Occipital lobe (tissue), 3 donors: ENCODE measurements at places on chromosomes 11 and 22. TPM values are rescaled to one million over a fixed set of nuclear protein-coding genes. Genes with fewer than 3 reads are reported as not detected.
A peak's percentile ranks its signal among the peaks of the same experiment; 100 is the strongest.

GRCh38 chr11:20037396-20038153 lies 122.7 kb downstream of the DBX1 start:
- no peak for DNase-seq

- no peak for DNase-seq
These were observed 184.0 kb downstream of the TBC1D22A start for GRCh38 chr22:46946383-46946962.

GRCh38 chr11:71371674-71372069 lies 76.5 kb downstream of the DHCR7 start:
- no peak for DNase-seq

- no peak for DNase-seq
These were observed 4.4 kb downstream of the RBX1 start for GRCh38 chr22:40955571-40955970.

DNA sequence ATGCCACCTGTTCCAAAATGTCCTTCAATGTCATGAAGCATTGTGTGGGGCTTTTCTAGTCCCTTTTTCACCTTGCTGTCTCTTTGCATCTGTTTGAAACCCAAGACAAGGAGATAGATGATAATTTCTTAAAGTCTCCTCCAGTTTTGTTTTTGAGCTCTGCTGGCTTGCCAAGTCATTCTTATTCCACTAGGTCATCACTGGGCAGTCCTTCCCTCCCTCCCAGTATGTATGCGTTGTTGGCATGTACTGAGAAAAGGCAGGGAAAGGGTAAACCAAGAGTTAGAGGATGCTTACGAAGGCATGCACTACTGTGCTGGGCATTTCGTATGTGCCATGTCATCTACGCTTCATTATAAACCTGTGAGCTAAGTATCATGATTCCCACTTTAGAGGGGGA lies 78.6 kb downstream of the PARVA start:
- no peak for DNase-seq

- DNase-seq, result no peak
These were observed 35.2 kb downstream of the KIRREL3 start for GRCh38 chr11:126965331-126965730.

GRCh38 chr11:103077554-103077953 lies 14.4 kb downstream of the DCUN1D5 start:
- no peak for DNase-seq

DNA sequence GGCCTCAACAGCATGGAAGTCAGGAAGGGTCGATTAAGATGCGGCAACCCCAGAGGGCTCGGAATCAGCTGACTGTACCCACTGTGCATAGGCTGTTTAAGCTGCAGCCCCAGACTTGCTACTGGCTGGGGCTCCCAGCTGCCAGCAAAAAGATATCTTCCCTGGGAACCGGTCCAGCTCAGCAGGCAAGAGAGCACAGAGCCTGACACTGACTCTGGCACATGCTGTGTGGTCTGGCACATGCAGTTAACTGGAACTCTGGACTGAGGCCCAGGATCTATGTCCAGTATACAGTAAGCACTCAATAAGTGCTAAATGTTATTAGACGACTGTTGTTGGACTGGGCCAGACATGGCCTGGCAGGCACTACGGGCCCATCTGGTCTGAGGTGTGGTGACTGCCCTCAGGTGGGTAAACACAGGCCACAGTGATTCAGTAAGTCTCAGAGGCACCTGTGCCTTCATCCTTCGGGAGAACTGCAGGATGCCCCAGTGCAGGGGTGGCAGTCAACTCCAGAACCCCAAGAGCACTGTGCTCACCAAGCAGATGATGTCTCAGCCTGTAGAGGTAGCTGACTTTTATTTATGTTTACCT lies 87.6 kb downstream of the LARGE1 start:
- DNase-seq, result no peak

DNA sequence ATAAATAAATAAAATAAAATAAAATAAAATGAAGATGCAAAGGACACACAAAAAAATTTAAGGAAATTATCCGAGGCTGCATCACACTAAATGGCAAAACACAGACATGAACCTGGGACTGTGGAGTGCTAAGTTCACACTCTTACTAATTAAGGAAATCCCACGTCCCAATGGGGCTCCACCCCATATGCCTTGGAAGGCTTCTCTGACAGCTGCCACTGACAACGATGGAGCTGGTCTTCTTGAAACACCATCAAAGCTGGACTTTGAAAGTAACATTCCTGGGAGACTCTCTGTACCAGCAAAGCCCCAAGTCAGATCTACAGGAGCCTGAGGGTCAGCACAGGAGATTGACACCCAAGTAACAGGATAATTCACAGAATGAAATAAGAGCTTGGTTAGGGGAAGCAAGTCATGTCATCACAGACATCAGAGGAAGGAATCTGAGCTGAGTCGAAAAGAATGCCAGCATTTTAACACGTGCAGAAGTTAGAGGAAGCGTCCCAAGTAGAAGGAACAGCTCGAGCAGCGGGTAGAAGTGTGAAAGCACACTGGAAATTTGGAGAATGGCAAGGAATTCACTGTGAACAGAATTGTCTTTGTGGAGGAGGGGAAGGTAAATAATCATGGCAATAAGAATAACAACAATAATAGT lies 13.8 kb downstream of the TPST2 start:
- DNase-seq, result no peak

DNA sequence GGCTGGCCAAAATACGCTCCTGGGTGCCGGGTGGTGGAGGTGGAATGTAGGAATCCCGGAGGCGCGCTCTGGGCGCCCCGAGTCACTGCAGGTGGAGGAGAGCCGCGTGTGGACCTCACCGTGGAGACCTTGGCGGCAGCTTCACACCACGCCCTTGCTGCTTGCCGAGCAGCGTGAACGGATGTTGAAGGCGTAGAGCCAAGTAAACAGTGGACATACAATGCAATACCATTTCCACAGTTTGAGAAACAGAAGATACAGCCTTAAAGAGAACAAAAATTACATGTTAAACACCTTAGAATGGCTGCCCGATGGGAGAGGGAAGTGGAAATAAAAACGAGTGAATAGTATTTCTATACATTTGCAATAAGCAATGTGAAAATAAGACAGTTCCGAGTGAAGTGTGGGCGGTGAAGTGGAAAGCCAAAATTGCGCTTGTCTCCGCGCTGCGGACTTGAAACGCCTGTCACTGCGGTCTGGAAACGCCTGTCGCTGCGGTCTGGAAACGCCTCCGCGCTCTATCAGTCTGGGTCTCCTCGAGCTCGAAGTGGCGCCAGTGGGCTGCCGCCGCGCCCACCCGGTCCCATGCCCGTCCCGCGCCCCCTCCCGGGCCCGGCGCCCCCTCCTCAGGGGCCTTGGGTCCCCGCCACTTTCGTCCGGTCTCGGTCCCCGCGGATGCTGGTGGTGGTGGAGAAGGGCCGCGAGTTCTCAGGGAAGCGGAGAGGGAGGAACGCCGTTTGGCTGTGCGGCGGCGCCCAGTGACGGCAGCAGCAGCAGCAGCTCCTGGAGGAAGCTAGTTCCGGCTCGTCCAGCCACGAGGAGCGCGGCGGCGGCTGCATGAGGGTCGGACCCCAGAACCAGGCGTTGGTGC lies 1.6 kb downstream of the NCR3LG1 start:
- peak; percentile 76 for DNase-seq

- no peak for DNase-seq
These were observed 58.9 kb downstream of the MYEOV start for GRCh38 chr11:69352715-69353319.

DNA sequence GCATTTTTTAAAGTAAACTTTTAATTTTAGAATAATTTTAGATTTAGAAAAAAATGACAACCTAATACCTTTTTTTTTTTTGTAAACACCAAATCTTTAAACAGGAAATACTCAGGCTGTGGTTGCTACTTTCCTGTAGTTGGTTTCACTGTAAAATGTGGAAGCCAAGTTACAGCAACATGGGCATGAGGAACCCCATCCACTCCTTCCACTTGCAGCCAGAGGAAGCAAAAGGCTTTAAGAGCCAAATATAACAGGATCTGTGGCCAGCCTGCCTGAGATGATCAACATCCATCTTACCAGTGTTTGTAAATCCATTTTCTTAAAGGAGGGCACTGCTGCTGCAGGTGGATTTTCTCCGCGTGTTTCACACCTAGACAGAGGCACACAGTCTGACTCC lies 66.2 kb downstream of the TNRC6B start:
- DNase-seq, result no peak

DNA sequence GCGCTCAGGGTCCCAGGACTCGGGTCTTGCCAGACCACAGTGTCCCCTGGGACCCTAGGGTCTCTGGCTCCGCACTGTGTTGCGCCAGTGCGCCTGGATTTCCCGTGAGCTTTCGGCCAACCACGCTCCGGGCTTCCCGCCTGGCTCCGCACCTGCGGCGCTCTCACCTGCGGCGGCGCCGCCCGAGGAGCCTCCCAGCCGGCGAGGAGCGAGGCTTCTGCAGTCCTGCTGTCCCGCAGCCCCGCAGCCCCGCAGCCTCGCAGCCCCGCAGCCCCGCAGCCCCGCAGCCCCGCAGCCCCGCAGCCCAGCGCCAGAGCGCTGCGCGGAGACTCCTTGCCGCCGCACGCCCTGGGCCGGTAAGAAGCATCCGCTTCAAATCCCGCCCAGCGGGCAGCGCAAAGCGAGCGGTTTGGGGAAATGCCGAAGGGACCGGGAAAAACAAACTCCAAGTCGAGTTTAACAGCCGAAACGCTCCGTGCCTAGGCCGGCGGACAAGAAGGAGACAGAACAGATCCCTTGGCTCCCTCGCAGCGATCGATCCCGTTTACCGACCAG lies 939 bp downstream of the ALX4 start:
- no peak for DNase-seq

DNA sequence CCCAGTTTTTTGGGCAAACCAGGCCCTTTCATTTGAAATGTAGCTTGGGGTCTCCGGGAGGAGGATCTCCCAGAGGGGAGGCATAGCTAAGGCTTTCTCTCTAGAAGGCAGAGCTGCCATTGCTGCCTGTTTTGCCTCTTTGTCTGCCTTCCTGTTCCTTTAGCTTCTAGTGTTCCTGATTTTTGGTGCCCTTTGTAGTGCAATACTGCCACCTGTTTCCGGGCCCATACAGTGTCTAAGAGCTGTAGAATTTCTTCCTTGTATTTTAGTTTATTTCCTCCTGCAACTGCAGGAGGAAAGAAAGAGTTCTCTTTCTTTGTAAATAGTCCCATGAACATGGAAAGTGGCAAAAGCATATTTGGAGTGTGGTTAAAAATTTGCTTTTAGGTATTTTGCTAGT lies 19.3 kb upstream of the GLYATL1 start:
- DNase-seq, result no peak

DNA sequence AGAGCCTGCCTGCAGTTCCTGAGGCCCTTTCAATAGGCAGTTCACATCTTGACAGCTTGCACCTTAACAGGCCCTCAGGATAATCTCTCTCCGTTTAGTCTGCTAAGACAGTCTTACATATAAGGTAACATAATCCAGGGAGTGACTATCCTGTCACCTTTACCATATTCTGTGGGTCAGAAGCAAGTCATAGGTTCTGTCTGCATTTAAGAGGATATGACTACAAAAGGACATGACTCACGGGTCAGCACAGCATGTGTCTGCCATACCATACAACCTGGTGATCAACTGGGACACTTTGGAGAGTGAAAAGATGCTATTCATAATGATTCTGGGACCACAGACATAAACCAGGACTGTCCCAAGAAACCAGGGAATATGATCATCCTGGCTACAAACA lies 611.1 kb downstream of the SOX6 start:
- DNase-seq, result no peak

GRCh38 chr22:24068717-24069297 lies 57.7 kb downstream of the CABIN1 start:
- no peak for DNase-seq

DNA sequence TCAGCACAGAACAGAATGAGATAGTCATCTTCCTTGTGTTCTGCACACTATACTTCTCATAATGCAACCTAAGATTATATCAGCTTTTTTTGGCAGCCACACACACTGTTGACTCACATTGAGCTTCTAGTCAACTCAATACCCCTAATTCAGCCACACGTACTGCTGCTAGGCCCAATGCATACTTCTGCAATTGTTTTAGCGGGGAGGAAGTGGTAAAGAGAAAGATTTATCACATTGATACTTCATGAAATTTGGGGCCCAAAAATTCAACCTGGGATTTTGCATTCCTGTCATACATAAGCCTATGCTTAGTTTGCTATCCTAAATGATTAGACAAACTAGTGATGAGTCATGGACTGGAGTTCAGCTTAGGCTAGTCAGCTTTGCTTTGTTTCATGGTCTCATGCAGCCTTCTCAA lies 8.6 kb upstream of the UPB1 start:
- DNase-seq, result no peak

DNA sequence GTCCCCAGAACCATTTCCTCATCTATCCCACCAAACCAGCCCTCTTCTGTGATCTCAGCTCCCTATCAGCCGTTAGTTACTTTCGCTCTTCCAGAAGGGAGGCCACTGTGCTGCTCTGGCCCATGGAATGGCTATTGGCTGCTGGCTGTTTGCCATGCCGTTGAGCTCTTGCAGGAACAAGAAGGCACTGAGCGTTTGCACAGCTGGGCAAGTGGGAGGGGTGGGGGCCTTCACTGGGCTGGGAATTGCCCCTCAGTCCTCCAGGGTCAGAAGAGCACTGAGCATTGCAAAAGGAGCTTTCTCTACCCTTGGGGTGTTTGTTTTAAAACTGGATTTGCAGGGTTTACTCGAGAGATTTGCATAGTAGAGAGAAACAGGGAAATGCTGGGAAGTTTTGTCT lies 129.0 kb upstream of the PARVA start:
- peak; percentile 46 for DNase-seq

Gene OR5W2
- total RNA-seq, result not detected

Gene ALDH3B1
- 0.94 TPM for total RNA-seq

Gene CHRDL2
- not detected for total RNA-seq

Gene SYT9
- total RNA-seq, result 4.7 TPM

Gene KRTAP5-1
- total RNA-seq, result not detected

Gene VWA5A
- total RNA-seq, result 5.8 TPM

Gene SPDYC
- not detected for total RNA-seq

Gene PRODH
- total RNA-seq, result 0.94 TPM

Gene LSP1
- 0.47 TPM for total RNA-seq
